ENCODE measurements at places on chromosomes 16 and 17.

DNA sequence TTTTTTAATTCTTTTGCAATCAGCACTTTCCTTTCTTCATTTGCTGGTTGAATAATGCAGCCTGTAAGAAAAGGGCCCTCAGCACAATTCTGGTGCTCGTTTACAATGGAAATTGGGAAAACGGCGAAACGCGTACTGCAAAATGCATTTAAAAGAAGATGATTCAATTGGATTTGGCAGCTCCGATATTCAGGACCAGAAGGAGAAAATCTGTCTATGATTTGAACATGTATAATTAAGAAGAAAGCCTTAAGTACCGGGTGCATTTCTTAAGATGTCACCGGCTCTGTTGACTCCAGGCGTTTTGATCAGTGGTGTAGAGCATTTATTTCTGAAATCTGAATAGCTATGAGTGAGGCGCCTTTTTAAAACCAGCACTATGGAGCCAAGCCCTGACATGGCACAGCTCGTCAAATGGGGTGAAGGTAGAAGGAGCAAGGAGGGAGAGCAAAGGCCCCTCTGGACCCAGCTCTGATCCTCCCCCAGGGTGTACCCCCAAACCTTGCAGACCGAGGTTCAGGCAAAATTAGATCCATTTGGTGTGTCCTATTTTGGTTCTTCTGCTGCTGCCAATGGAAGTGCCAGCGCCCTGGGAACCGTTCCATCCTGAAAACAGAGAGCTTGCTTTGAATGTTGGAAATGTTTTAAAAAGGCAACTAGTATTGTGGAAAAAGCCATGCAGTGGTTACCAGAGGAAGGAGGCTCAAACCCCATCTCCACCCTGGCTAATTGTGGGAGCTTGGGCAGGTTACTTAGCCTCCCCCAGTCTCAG lies 161.4 kb upstream of the RPL38 start:
- DNase-seq: no peak

DNA sequence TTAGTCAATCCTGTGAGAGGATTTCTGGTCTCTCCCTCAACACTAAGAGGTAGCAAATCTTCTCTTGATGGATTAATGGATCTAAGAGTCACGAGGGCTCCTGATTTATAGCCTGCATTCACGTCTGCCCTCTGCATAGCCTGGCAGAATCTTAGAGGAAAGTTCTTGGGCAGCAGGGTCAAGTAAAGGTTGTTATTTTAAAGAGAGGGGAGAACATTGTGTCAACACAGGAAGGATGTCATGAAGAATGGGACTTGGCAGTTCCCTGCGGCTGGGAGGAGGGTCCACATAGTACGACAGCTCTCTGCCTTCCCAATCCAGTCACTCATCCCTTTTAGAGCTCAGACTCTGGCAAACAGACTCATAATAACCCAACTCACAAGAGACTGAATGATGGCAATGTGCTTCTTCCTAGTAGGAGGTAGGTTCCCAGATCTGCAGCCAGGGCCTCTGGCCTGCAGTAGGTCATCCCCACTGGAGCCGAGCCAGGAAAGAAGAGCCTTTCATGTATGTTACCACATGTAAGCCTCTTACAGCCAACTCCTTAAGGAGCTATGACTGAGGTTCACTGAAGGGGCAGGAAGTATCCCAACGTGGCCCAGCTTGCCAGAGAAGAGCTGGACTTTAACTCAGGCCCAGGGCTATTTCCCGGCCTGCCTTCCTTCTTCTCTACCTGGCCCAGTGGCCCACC lies 25.4 kb upstream of the RPTOR start:
- DNase-seq: no peak

DNA sequence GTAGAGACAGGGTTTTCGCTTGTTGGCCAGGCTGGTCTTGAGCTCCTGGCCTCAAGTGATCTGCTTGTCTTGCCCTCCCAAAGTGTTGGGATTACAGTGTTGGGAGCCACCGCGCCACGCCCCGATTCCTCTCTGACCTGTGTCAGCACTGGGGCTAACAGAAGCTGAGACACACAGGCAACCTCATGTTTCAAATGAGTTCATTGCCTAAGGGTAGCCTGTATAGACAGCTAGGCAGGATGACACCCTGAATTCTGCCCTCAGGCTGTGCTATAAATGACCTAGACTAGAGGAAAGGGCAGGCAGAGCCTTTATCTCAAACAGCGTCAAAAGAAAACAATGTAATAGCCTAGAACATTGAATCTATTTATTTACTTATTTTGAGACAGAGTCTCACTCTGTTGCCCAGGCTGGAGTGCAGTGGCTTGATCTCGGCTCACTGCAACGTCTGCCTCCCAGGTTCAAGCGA lies 2.3 kb upstream of the CDK3 start:
- no peak for DNase-seq

GRCh38 chr17:42531455-42532354 lies 4.3 kb upstream of the NAGLU start:
- peak; percentile 64 for DNase-seq

DNA sequence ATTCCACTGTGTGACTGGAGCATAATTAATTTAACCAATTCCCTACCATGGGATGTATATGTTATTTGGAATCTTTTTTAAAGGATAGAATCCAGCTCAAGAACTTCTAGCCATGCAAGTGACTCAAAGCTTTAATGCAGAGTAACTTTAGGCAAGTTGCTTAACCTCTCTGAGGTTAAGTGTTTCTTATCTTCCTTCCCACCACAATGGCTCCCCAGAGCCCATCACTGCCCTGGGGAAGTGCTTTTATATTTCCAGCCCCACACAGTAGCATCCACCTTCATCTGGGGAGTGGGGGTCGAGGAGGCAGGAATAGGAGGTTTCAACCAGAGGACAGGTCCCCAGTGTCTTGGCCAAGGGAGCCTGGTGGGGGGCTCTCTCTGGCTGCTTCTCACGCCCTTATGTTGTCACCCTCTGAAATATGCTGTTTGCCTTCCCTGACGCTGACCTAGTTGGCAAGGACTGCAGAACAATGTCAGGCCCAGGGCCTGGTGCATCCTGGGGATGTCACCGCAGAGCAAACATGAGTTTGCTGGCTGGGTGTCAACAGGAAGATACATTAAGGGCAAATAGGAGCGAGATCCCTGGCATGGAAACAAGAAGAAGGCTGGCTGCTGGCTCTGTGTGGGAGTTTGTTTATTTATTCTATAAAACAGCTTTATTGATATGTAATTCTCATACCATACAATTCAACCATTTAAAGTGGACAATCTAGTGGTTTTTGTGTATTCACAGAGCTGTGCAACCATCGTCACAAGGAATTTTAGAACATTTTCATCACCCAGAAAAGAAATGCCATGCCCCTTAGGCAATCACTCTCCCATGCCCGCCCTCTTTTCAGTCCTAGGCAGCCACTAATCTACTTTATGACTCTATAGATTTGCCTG lies 46.6 kb upstream of the WSB1 start:
- DNase-seq: no peak

Measured in activated naive CD8-positive, alpha-beta T cell treated with anti-CD3 and anti-CD28 coated beads, Interleukin-2, amount 50 U/mL, for 24 hours (primary cell).